ENCODE measurements at places on chromosomes 6 and 20. TPM values are rescaled to one million over a fixed set of nuclear protein-coding genes. Genes with fewer than 3 reads are reported as not detected.
A peak's percentile ranks its signal among the peaks of the same experiment; 100 is the strongest.

Gene VSX1
- not detected for total RNA-seq

- DNase-seq = no peak
These were observed 111.8 kb downstream of the ZDHHC14 start for GRCh38 chr6:157492741-157493140.

- DNase-seq = no peak
These were observed 44.7 kb downstream of the SOBP start for GRCh38 chr6:107534571-107535141.

- DNase-seq = no peak
These were observed 6.6 kb upstream of the GFRAL start for GRCh38 chr6:55320696-55321086.

DNA sequence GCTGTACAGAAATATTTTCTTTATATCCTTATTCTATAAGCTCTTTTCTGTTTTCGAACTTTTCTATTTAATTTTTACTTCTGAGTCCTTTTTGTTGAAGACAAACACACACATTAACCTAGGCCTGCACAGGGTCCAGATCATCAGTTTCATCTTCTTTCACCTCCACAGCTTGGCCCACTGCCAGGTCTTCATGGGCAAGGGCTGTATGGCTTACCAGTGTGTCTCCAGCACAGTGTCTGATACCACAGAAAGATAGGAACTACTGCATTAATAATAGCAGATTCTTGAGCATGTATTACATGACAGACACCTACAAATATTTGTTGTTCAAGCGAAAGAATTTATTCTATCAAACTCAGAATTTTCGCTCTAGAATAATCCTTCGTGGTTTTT lies 24.4 kb downstream of the QKI start:
- DNase-seq = no peak

DNA sequence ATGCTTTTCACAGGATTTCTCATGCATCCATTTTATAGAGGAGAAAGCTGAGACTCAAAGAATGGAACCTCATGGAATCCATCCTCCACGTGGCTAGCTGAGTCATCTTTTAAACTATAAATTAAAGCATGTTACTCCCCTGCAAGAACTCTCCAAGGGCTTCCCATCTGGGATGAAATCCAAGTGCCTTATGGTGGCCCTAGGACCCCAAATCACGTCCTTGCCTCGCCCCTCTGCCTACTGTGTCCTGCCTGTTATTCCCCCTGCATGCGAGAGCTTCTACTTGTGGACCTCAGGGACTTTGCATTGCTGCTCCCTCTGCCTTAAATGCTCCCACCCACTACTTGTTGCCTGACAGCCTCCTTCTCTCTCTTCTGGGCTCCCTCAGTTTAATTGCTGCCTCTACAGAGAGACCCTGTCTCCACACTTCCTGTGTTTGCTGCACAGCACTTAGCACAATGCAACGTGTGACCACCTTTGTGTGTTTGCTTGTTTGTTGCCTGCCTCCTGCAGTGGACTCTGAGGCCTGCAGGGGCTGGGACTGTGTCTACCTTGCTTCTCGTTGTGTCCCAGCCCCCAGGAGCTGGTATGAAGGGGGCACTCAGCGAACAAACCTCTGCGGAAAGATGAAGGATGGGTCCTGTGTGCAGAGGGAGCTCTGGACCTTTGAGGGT lies 39.4 kb downstream of the TOX2 start:
- DNase-seq = no peak

Gene LGSN
- not detected for total RNA-seq

Gene FRS3
- 8.8 TPM for total RNA-seq

GRCh38 chr6:63734923-63735322 lies 99.3 kb downstream of the PHF3 start:
- no peak for DNase-seq

DNA sequence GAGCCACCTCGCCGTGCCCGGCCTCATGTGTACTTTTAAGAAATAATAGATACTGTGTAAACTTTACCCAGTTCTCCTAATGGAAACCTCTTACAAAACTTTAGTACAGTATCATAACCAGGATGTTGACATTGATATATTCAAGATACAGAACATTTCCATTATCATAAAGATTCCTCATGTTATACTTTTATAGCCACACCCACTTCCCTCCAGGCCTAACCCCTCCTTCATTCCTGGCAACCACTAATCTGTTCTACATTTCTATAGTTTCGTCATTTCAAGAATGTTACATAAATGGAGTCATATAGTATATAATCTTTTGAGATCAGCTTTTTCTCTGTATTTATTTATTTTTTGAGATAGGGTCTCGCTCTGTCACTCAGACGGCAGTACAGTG lies 52.6 kb upstream of the SALL4 start:
- DNase-seq = no peak

- DNase-seq = no peak
These were observed 5.3 kb downstream of the PTK6 start for GRCh38 chr20:63531686-63532448.

DNA sequence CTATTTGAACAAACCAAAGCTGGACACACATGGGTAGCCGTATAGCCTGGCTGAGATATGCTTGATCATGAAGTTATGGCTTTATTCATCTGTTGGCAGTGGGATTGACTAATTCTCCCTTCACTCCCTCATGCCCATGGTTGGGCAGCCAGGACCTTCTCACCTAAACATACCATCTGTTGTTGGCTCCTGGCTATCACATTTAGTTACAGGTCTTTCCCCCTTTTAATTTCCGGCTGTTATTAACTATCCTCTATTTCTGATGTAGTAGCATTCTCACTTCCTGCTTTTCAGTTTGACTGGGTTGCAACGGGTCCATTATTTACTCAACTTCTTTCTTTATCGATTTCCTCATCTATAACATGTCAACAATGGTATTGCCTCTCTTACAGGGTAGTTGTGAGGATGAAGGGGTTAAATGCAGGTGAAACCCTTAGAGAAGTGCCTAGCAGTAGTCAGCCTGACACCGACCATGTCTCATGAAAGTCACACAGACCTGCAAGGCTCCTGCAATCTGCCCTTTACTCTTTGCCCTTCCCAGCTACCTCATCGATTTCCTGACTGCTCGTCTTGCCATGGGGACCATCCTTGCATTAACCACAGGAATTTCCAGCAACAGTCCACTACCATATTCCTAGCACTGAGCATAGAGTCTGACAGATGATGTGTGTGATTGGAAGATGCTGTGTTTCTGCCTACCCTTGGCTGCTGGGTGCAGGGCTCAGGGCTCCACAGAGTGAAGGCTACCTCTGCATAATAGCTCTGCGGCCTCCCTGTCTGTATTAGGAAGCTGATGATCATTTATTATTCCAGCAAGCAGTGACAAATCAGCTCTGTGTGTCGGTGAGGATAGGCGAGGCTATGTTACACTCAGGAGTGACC lies 42.2 kb downstream of the PPP1R14C start:
- DNase-seq = no peak

GRCh38 chr20:51106011-51106410 lies 83.1 kb upstream of the KCNG1 start:
- DNase-seq = no peak

DNA sequence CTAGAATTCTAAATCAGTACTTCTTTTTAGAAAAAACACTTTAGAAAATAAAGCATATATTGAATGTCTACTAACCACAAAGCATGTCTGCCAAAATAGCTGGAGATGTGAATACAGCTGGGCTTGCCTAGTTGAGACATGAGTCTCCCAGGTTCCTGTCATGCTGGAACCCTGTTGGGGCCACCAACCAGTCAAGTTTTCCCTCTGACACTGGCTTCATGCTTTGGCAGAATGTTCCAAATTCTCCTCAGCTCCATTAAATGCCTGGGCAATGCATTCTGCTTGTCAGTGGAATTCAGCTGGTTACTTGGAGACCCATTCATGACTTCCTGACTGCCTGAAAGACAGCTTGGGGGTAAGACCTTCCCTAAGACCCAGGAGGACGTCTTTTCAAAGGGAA lies 87.2 kb downstream of the PRND start:
- DNase-seq = no peak

- DNase-seq = no peak
These were observed 6.3 kb upstream of the MMS22L start for GRCh38 chr6:97289332-97289731.

GRCh38 chr6:45351667-45352066 lies 23.5 kb downstream of the RUNX2 start:
- DNase-seq = no peak

DNA sequence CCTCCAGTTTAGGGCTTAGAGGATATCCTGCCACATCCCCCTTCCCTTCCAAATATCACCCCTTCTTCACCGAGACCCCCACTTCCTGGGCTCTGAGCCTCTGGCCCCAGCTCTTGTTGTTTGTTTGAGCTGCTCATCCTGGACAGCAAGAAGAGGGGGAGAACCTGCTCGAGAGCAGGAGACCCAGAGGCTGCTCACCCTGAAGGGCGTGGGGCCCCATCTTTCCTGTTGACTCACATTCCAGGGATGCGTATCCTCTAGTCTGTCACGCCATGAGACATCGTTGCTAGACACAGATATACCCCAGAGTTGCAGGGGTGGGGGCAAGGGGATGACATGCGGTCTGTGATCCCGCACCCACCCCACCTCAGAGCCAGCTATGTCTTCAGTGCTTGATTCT lies 5.7 kb upstream of the TNXB start:
- DNase-seq = no peak

- DNase-seq = peak; percentile 16
These were observed 27.8 kb upstream of the SRPK1 start for GRCh38 chr6:35948725-35949124.

Gene PAX1
- total RNA-seq = not detected

- DNase-seq = no peak
These were observed 290.4 kb downstream of the EYS start for GRCh38 chr6:65416621-65417020.

GRCh38 chr6:118772886-118773285 lies 121.1 kb upstream of the ASF1A start:
- no peak for DNase-seq

Gene HS3ST5
- 0.51 TPM for total RNA-seq

GRCh38 chr6:14709066-14709670 lies 536.7 kb upstream of the JARID2 start:
- DNase-seq = no peak

DNA sequence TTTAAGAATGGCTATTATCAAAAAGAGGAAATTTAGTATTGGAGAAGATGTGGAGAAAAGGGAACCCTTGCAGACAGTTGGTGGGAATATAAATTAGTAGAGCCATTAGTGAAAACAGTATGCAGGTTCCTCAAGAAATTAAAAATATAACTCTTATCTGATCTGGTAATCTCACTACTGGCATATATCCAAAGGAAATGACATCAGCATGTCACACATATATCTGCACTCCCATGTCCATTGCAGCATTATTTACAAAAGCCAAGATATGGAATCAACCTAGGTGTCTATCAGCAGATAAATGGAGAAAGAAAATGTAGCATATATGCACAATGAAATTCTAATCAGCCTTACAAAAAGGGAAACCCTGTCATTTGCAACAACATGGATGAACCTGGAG lies 2.6 kb downstream of the SIRPG start:
- DNase-seq = no peak

Gene GINM1
- 32.2 TPM for total RNA-seq

Gene ZBTB9
- total RNA-seq = 18.7 TPM
